ENCODE measurements at places on chromosomes 3 and 15. TPM values are rescaled to one million over a fixed set of nuclear protein-coding genes. Genes with fewer than 3 reads are reported as not detected.

DNA sequence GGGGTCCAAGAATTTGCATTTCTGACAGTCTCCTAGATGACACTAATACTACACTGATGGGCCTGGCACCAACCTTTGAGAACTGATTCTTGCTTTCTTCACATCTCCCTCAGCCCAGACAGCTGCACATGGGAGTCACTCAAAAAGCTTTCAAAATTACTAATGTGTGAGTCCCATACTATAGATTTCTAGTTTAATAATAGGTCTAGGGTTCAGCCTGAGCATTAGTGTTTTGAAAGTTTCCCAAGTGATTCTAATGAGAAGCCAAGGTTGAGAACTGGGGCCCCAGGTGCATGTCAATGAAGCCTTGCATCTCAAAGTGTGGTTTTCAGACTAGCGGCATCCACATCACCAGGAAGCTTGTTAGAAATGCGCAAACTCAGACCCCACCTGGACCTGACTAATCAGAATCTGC is 159.9 kb upstream of the CMC1 start:
- H3K27me3 ChIP-seq, result no peaks in the 10 kb centered on the region
- no peak overlapping the region for H3K27ac ChIP-seq
- H3K4me1 ChIP-seq, result no peaks in the 10 kb centered on the region
- no peaks in the 10 kb centered on the region for H3K36me3 ChIP-seq

GRCh38 chr3:57048052-57048671 is 12.3 kb upstream of the SPATA12 start:
- DNase-seq, result no peak
- no peak overlapping the region for H3K27ac ChIP-seq
- no peaks in the 10 kb centered on the region for H3K4me1 ChIP-seq

- H3K4me3 ChIP-seq, result no peak overlapping the region
- no peak overlapping the region for H3K27ac ChIP-seq
- no peak for DNase-seq
- H3K4me1 ChIP-seq, result no peaks in the 10 kb centered on the region
These were observed 112.2 kb upstream of the ABHD17C start for GRCh38 chr15:80582816-80583423.

DNA sequence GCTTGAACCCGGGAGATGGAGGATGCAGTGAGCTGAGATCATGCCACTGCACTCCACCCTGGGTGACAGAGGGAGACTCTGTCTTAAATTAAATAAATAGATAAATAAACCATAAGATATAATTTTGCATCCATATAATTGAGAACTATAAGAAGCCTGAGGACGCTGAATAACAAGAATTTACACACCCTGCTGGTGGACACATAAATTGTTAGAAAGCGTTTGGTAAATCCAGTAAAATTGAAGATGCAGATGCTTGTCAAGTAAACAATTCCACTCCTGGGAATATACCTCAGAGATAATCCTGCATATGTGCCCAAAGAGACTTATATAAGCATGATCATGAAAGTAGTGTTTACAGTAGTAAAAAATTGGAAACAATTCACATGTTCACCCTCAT is 41.7 kb downstream of the TTC23 start:
- H3K4me1 ChIP-seq, result no peaks in the 10 kb centered on the region
- no peak overlapping the region for H3K4me3 ChIP-seq
- H3K27me3 ChIP-seq, result peaks cover 12% of the 10 kb centered on the region
- no peak for DNase-seq

- no peak overlapping the region for H3K27ac ChIP-seq
- H3K27me3 ChIP-seq, result peaks cover 12% of the 10 kb centered on the region
- no peak overlapping the region for H3K4me3 ChIP-seq
- peaks cover 2% of the 10 kb centered on the region for H3K36me3 ChIP-seq
- peaks cover 5% of the 10 kb centered on the region for H3K4me1 ChIP-seq
These were observed 38.1 kb upstream of the NR2C2 start for GRCh38 chr3:14909250-14909649.

- H3K27ac ChIP-seq, result peak overlapping the region; percentile 83
- peaks cover 66% of the 10 kb centered on the region for H3K36me3 ChIP-seq
- no peaks in the 10 kb centered on the region for H3K27me3 ChIP-seq
- DNase-seq, result peak; percentile 36
- H3K4me1 ChIP-seq, result peaks cover 23% of the 10 kb centered on the region
These were observed 50.1 kb downstream of the LYSMD4 start for GRCh38 chr15:99683000-99683670.

- peaks cover 21% of the 10 kb centered on the region for H3K36me3 ChIP-seq
- no peaks in the 10 kb centered on the region for H3K27me3 ChIP-seq
- DNase-seq, result no peak
- H3K4me1 ChIP-seq, result no peaks in the 10 kb centered on the region
- no peak overlapping the region for H3K27ac ChIP-seq
These were observed 214.1 kb downstream of the TNIK start for GRCh38 chr3:171245796-171246765.

DNA sequence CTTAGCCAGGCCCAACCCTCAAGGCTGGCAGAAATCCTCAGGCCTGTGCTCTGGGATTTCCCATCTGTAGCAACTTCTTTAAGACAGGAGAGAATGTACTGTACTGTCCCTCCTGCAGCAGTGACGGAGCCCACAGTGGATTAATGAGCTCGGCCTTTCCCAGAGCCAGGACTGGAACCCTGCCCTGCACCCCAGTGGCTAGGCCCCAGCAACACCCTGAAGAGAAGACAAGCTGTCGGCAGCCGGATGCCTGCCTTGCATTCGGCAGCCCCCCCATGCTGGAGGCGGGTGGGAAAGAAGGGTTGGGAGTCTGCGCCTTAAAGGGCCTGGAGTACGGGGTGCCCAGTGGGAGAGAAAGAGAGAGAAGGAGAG is 32.0 kb downstream of the KLHL25 start:
- no peak for DNase-seq
- peaks cover 2% of the 10 kb centered on the region for H3K36me3 ChIP-seq
- H3K4me1 ChIP-seq, result no peaks in the 10 kb centered on the region
- H3K27me3 ChIP-seq, result no peaks in the 10 kb centered on the region

The SAMMSON gene
- not detected for total RNA-seq

The LSMEM2 gene
- total RNA-seq, result not detected

The GOLGA8H gene
- total RNA-seq, result not detected

Data from activated CD4-positive, alpha-beta T cell treated with anti-CD3 and anti-CD28 coated beads, Interleukin-2, amount 10 ng/mL, durations not matched to agents 7 days and 5 days (primary cell).